ENCODE measurements at places on chromosomes 4 and X. TPM values are rescaled to one million over a fixed set of nuclear protein-coding genes. Genes with fewer than 3 reads are reported as not detected.

DNA sequence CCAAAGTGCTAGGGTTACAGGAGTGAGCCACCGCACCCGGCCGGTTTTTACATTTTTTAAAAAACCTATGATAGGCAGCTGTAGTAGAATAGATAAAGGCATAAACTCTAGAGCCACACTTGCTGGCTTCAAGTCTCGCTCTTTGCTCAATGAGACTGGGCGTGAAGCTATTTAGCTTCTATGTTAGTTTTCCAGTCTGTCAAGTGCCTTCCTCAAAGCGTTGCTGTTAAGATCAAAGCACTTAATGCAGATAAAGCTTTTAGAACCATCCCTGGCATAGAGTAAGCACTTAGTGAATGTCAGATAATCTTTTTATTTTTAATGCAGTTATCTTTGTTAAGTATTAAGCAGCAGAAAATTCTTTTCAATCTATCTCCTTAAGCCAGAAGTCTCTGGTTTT lies 42.0 kb upstream of the BMPR1B start:
- DNase-seq = no peak

GRCh38 chr4:1255151-1255550 lies 6.2 kb upstream of the CTBP1 start:
- DNase-seq = no peak

GRCh38 chr4:149999485-150000074 lies 78.7 kb upstream of the DCLK2 start:
- no peak for DNase-seq

DNA sequence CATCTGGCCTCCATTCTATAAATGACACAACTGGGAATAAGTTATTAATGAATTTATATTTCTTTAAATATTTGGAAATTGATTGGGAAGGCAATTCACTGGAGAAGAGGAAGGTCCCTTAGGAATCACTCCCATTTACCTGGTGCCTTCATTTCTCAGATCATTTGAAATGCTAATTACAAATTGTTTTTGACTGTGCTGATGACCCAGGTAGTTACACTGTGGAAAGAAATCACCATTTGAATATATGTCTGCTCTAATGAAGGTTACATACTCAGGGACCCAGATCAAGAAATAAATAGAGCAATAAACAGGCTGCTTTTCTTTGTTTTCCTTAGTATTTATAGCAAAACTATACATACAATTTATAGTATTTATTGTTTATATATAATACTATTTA lies 1759.1 kb downstream of the ARAP2 start:
- no peak for DNase-seq

GRCh38 chrX:10714531-10714930 lies 94.1 kb upstream of the MID1 start:
- DNase-seq = no peak

GRCh38 chr4:54092405-54093323 lies 7.3 kb upstream of the GSX2 start:
- DNase-seq = no peak

DNA sequence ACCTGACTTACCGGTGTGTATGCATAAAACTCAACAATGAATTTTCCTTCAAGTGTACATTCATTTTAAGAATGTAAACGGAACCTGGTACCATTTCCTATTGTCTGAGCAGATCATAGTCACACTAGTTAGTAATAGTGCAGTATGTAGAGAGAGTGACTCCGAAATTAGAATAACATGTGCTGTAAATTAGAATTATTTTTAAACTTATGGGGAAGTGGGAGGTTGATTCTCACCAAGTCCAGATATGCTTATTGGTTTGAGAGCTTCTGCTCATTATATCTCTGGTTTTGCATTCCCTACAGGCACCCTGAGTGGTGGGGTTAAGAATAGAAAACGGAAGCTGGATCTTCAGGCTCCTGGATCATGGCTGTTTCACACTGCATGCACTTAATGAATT lies 39.6 kb downstream of the KLF3 start:
- no peak for DNase-seq

DNA sequence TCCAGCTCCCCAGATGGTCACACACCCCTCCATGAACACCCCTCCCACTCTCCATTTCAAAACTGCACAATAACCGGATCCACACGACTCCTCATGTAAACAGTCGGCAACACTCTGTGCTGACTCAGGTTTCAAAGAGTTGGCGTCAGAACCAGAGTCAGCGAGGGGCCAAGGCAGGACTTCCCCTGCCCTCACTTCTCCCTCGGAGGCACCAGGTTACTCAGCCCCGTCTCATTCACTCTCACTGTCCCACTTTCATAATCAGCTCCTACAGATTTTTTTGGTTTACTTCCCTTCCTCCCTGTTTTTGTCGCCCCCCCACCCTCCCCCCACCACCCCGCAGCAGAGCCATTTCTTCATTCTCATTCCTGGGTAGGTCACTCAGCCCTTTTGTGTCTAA lies 2.7 kb upstream of the TIMP1 start:
- DNase-seq = no peak

Gene DGAT2L6
- not detected for polyA plus RNA-seq

Gene DMD
- polyA plus RNA-seq = 4.2 TPM

Measured in kidney (tissue), 22 donors.